Thoracic aorta (tissue), 2 donors: ENCODE measurements at places on chromosomes 4 and X.

DNA sequence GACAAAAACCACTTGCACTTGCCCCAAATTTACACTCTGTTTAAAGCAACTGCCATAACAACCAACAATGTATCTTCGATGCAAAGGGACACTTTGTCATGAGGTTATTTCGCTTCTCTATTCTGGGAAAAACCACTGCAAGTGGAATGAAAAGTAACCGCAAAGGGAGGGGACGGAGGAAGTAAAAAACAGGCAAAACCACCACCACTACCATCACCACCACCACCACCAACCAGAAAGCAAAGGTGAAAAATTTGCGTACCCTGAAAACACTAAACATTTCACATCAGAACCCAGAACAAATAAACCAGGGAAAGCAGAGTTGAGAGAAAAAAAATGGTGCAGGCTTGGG, 1.2 kb upstream of the N4BP2 start:
- peak overlapping the region; percentile 98 for H3K4me3 ChIP-seq
- peak overlapping the region; percentile 99 for H3K27ac ChIP-seq
- no peak for DNase-seq
- no peaks in the 10 kb centered on the region for H3K36me3 ChIP-seq
- H3K27me3 ChIP-seq: no peaks in the 10 kb centered on the region
- H3K4me1 ChIP-seq: peaks cover 28% of the 10 kb centered on the region

- DNase-seq: no peak
- no peak overlapping the region for H3K4me3 ChIP-seq
- no peaks in the 10 kb centered on the region for H3K4me1 ChIP-seq
- no peaks in the 10 kb centered on the region for H3K27me3 ChIP-seq
- H3K27ac ChIP-seq: no peak overlapping the region
These were observed 39.5 kb upstream of the RELL1 start for GRCh38 chr4:37725718-37726117.

DNA sequence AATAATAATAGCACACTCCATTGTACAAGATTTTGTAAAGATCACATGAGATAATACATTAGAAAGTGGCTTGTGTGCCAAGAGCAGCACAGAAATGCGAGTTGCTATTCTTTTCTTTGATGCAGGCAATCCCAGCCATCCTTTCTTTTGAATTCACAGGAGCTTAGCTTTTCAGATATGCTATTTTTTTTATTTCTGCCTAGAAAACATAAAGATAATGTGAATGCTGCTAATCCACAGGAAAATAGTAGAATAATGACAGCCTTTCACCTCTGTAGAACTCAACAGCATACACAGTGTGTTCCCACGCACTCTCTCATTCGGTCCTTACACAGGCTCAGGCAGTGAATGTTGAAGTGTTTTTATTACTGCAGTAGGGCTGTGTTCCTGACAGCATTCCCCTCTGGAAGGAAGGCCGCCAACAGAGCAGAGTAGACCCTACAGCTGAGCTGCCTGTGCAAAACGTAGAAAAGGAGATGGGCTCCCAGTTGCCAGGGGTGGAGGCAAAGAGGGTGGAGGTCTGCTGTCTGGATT, 138.8 kb upstream of the TAPT1 start:
- no peaks in the 10 kb centered on the region for H3K27me3 ChIP-seq
- DNase-seq: no peak
- no peak overlapping the region for H3K4me3 ChIP-seq
- no peak overlapping the region for H3K27ac ChIP-seq
- no peaks in the 10 kb centered on the region for H3K36me3 ChIP-seq

GRCh38 chrX:146887020-146887419, 72.5 kb upstream of the CXorf51A start:
- no peak for DNase-seq
- H3K4me1 ChIP-seq: no peaks in the 10 kb centered on the region
- no peak overlapping the region for H3K4me3 ChIP-seq
- no peak overlapping the region for H3K27ac ChIP-seq

- H3K4me3 ChIP-seq: no peak overlapping the region
- H3K4me1 ChIP-seq: no peaks in the 10 kb centered on the region
- DNase-seq: no peak
- no peak overlapping the region for H3K27ac ChIP-seq
- H3K27me3 ChIP-seq: no peaks in the 10 kb centered on the region
These were observed 57.3 kb upstream of the AP1S2 start for GRCh38 chrX:15911734-15912550.

DNA sequence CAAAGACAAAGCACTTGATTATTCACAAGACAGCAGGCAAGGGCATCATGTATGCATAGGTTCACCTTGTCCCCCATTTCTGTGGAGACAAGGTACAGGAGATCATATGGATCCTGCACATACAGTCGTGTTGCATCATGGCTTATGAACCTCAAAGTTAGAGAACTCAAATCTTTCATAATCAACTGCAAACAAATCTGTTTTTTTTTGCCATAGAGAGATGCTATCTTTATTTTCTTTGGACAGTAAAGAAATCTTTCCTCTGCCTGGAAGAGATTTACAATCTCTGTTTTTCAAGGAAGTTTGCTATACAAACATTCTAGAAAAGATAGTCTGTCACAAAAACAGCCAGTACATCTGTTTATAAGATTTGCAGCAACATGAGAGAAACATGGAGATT, 578.8 kb downstream of the ANKRD50 start:
- H3K27me3 ChIP-seq: no peaks in the 10 kb centered on the region
- no peaks in the 10 kb centered on the region for H3K36me3 ChIP-seq
- DNase-seq: no peak
- H3K4me3 ChIP-seq: no peak overlapping the region
- peaks cover 16% of the 10 kb centered on the region for H3K4me1 ChIP-seq

GRCh38 chr4:8854931-8855330, 16.7 kb downstream of the HMX1 start:
- no peaks in the 10 kb centered on the region for H3K36me3 ChIP-seq
- H3K27ac ChIP-seq: no peak overlapping the region
- no peak overlapping the region for H3K4me3 ChIP-seq
- H3K27me3 ChIP-seq: no peaks in the 10 kb centered on the region
- H3K4me1 ChIP-seq: peaks cover 18% of the 10 kb centered on the region

- no peaks in the 10 kb centered on the region for H3K36me3 ChIP-seq
- H3K27ac ChIP-seq: no peak overlapping the region
- H3K4me1 ChIP-seq: no peaks in the 10 kb centered on the region
- no peak for DNase-seq
- no peaks in the 10 kb centered on the region for H3K27me3 ChIP-seq
- peak overlapping the region; percentile 51 for H3K4me3 ChIP-seq
These were observed 245.9 kb upstream of the GIMD1 start for GRCh38 chr4:106614441-106614840.
